ENCODE measurements at places on chromosomes 2 and 18.

GRCh38 chr2:239121600-239122012 is 273.7 kb downstream of the TWIST2 start:
- DNase-seq: no peak

DNA sequence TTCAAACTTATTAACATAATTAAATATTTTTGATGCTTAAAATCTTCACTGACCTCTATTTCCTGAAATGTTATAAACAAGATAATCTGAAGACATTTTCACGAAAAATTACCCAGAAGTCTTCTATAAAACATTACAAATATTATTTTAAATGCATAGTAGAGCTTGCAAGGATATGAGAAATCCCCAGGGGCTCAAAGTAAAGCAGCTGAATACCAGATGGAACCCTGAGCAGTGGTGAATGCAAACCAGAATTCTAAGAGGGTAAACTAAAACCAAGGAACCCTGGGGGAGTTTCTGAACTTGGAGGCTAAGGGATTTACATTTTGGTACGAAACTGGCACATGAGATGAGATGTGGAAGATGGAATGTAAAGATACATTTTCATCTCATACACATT is 83.6 kb downstream of the FSHR start:
- DNase-seq: no peak

- no peak for DNase-seq
Observed at GRCh38 chr2:239905884-239906654, 119.1 kb downstream of the NDUFA10 start.

DNA sequence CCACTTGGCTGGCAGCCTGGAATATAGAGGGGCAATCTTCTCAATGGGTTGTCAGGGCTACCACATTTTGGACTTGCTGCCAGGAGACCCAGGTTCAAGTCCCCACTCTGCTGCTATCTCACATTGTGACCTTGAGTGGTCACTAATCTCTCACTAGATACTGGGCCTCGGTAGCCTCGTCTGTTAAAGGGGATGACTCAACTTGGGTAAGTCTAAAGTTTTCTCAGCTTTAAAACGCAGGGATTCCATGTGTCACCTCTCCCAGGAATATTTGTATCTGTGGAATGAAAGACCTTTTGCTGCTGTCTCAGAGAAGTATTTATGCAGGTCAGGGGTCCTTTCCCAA is 86.3 kb downstream of the SEMA4F start:
- no peak for DNase-seq

- DNase-seq: peak; percentile 59
Observed at GRCh38 chr2:25165992-25166875, 2.1 kb downstream of the POMC start.

GRCh38 chr2:141182246-141182645 is 948.6 kb downstream of the LRP1B start:
- no peak for DNase-seq

DNA sequence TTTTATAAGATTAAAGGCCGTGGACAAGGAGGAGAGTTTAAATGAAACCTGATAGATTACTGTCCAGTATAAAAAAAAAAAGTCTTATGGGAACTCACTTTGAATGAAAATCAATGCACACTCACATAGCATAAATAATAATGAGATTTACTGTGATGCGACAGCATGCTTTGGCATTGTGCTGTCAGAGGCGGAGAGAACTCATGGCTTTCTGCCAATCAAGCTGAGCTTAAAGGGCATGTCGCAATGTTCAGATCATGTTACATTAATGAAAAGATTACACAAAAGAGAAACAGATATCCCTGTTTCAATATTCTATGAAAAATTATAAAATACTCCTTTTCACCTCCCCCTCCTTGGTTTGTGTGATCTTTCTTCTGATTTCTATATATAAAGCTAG is 310.8 kb downstream of the ERBB4 start:
- DNase-seq: no peak

- DNase-seq: no peak
Observed at GRCh38 chr2:145015561-145015960, 495.6 kb upstream of the ZEB2 start.

- peak; percentile 52 for DNase-seq
Observed at GRCh38 chr2:33086400-33087015, 139.8 kb downstream of the LTBP1 start.

GRCh38 chr2:226123300-226123699 is 676.3 kb downstream of the IRS1 start:
- no peak for DNase-seq

- DNase-seq: no peak
Observed at GRCh38 chr2:41899189-41899588, 148.6 kb upstream of the PKDCC start.

GRCh38 chr2:171814883-171815282 is 79.2 kb downstream of the SLC25A12 start:
- no peak for DNase-seq

GRCh38 chr2:145190031-145190703 is 670.2 kb upstream of the ZEB2 start:
- no peak for DNase-seq

- DNase-seq: peak; percentile 17
Observed at GRCh38 chr2:100237770-100238169, 84.5 kb downstream of the LONRF2 start.

DNA sequence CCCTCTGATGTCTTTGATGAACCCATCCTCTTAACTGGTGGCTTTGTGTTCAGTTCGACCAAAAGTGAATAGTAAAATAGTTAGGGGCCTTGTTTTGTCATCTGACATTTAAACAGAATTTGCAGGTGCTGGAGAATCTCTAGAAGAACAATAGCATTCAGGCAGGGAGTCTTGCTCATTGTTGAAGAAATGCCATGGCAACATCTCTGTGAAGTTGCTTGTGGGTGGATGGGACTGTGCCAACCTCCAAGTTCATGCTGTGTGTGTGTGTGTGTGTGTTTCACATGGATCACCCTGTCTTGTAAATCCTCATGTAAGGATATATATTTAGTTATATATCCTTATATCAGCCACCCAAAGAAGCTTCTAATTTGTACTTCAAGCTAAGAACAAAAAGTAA is 66.7 kb downstream of the SKA1 start:
- DNase-seq: no peak

DNA sequence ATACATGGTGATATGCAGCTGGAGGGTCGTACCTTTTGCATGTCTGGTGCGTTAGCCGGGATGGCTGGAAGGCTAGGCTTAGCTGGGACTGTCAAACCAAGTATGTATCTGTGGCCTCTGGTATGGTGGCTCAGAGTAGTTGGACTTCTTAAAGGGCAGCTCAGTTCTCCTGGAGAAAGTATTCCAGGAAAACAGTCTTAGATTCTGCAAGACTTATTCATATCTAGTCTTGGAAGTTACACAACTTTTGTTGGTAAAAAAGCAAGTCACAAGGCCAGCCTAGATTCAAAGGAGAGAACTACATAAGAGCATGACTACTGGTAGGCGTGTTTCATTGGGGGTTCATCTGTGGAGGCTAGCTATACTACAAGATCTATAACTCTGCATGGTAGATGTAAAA is 45.5 kb downstream of the EML4 start:
- DNase-seq: peak; percentile 66

- DNase-seq: peak; percentile 56
Observed at GRCh38 chr2:111028720-111029119, 92.0 kb upstream of the BCL2L11 start.

GRCh38 chr18:24741965-24742724 is 281.7 kb downstream of the HRH4 start:
- DNase-seq: no peak

DNA sequence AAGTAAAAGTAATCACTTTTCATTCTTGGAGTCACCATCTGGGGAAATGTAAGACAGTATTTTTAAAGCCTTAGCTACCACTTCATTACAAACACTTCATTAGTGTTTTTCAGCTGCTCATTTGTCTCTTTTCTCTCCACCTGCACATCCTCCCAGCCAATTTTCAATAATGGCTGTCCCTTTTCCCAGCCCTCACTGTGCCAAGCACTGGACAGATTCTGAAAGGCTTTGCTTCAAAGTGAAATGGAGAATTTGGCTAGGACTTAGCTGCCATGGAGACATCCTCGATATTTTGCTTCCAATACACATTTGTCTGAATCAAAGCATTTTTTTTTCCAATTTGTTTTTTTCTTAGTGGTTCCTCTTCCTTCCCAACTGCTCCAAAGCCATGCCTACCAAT is 272.4 kb upstream of the NRXN1 start:
- DNase-seq: no peak

GRCh38 chr2:72719416-72719815 is 106.4 kb downstream of the EXOC6B start:
- DNase-seq: no peak

GRCh38 chr18:23351521-23351920 is 101.6 kb upstream of the RIOK3 start:
- no peak for DNase-seq

DNA sequence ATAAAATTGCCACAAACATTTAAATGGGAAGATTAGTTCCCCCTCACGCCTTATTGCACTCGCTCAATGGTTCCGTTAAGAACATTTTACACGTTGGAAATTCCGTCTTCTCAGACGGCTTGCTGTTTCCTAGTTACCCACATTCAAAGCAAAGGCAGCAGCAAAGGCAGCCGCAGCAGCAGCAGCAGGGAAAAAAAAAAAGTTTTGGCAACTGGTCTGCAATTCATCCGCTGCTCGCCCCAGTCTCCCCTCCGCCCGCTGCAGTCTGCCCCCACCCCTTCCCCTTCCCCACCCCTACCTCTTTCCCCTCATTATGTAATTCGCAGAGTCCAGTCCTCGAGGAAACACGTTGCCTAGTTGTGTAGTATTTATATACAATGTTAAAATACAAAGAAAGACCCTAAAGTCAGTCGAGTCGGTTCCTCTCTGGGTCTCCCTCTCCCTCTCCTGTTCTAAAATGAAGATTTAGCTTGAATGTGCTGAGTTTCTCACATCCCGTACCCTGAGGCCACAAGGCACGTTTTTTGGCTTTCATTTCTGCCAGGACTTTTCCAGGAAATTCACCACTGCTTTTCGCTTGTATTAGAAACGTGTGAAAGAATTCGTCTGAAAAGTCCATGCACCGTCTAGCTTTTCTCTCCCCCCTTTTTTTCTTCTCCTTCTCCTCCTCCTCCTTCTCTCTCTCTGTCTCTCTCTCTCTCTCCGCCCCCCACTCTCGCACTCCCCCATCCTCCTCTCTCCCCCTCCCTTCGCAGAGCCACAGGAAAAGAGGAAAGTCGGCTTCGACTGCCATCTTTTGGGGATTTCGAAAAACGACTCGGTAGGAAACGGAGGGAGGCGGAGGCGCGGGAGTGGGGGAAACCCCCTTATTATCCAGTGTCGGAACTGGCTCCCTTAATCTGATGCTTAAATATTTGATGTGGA is 140.0 kb downstream of the MEIS1 start:
- DNase-seq: peak; percentile 48

GRCh38 chr2:53784436-53784835 is 2.3 kb downstream of the ASB3 start:
- DNase-seq: no peak

GRCh38 chr18:67463829-67464228 is 52.7 kb downstream of the DSEL start:
- no peak for DNase-seq

- DNase-seq: no peak
Observed at GRCh38 chr2:154952346-154952980, 254.0 kb downstream of the KCNJ3 start.

GRCh38 chr2:201254081-201254730 is 6.1 kb upstream of the CASP8 start:
- DNase-seq: no peak

GRCh38 chr2:29397039-29397438 is 281.8 kb downstream of the CLIP4 start:
- DNase-seq: no peak

DNA sequence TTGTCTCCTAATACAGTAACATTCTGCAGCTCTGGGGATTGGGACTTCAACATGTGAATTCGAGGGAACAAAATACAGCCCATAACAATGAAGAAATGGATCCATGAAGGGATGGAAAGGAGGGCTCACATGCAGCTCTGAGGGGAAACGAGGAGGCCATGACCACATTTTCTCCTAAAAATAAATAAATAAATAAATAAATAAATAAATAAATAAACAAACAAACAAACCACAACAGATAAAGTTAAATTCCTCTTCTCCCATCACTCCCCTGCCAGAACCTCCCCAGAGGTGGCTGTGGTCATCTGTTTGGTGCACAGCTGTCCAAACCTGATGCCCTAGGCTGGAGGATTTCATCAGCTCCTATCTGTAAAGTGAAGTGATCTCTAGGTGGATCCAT is 42.7 kb downstream of the MAL start:
- DNase-seq: no peak

DNA sequence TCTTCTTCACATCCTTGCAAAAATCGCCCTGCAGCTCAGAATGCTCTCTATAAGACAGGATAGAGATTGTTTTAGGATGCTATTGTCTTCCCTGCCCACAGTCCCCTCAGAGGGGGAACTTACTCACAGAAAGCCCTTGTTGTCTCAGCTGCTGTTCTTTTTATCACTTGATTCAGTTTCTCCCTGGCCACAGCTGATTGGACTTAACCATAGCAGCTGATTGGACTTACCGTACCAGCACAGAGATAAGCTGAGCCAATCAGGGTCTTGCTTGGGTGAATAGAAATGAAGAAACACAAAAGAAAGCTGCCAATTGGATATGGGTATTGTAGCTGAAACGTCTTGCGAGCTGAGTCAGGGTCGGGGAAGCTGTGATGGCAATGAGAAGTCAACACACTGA is 194.2 kb upstream of the MEX3C start:
- DNase-seq: no peak

GRCh38 chr2:160551259-160551658 is 57.7 kb upstream of the RBMS1 start:
- peak; percentile 66 for DNase-seq

DNA sequence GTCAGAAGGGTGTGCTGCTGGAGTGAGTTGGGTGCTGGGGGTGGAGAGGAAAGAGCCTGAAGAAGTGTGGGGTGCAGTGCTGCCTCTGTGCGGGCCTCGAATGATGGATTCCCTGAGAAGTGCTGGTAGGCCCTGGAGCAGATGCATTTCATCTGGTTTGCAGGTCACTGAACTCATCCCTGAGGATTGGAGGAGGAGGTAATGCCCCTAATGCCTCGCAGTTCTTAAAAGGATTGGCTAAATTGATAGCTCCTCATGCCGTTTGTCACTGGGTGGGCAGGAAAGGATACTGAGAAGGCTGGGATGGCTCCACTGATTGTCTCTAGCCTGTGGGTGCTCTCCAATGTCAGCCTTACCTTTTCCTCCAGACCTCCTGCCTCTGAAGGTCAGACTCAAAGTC is 74.1 kb downstream of the CTIF start:
- DNase-seq: no peak
